ENCODE measurements at places on chromosomes 16 and 17. TPM values are rescaled to one million over a fixed set of nuclear protein-coding genes. Genes with fewer than 3 reads are reported as not detected.

The FLII gene
- total RNA-seq, result 497 TPM

GRCh38 chr17:44220213-44221083 is 973 bp upstream of the UBTF start:
- DNase-seq, result peak; percentile 57

- DNase-seq, result no peak
Measured at GRCh38 chr17:17831208-17832031, 5.4 kb downstream of the SREBF1 start.

- DNase-seq, result no peak
Measured at GRCh38 chr17:58974354-58974753, 132.3 kb downstream of the TRIM37 start.

- no peak for DNase-seq
Measured at GRCh38 chr17:31750578-31750977, 108.5 kb downstream of the COPRS start.

DNA sequence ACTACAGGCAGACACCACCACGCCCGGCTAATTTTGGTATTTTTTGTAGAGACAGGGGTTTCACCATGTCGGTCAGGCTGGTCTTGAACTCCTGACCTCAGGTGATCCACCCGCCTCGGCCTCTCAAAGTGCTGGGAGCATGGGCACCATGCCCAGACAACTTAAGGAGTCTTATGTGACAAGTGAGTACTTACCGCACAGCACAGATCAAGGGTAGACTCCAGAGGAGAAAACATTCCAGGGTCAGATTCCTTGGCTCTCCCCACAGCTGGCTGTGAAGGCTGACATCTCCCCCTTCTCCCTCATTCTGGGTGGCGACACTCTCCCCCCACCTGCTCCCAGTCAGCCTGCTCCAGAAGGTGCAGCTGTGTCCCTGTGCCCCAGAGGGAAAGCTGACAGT is 10.6 kb downstream of the ZSCAN10 start:
- no peak for DNase-seq

DNA sequence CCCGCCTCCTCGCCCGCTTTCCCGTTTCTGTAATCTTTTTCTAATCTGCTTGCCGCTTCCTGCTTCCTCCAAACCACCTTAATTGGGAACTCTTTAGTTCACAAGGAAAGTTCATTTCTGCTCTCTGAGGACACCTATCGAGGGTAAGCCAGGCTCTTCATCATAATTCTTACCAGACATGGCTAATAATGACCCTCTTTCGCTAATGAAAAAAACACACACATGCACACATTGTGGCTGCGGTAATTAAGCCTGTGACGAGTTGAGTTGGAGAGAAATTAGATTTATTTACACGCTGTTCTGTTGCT is 100.6 kb downstream of the ZNF423 start:
- no peak for DNase-seq

GRCh38 chr17:66415366-66416206 is 113.2 kb downstream of the PRKCA start:
- no peak for DNase-seq

Data from myocyte (in vitro differentiated cells).